ENCODE measurements at places on chromosomes 7 and 10.

DNA sequence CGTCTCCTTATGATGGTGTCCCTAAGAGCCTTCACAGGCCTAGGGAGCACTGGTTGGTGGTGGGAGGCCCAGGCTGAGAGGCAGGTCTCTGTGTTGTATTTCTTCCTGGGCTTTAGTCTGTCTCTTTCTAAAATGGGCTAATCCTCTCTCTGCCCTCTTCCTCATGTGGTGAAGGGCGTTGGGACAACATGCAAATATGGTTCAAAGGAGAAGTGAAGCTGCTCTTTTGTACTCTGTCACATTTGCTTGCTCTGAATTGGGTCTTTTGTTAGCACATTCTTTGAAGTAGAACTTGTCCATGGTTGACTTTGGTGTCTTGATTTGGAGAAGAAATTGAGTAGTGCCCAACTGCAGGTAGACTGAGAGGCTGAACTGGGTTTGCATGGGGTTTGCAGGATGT, 814 bp downstream of the HK1 start:
- DNase-seq: no peak

- DNase-seq: no peak
Measured at GRCh38 chr7:53600296-53600695, 564.9 kb downstream of the POM121L12 start.

DNA sequence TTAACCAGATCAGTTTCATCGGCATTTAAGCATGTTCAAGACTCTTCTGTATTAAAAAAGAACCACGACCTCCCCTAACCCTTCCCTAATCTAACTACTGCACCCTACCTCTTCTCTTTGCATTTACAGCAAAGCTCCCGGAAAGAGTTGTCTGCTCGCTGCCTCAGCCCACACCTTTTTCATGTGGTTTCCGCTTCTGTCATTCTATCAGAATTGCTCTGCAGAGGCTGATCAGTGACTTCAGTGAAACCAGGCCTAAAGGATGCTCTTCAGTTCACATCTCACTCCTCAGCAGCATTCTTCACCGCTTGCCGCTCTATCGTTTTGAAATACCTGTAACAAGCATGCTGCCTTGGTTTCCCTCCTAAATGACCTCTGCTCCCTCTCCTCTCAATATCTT, 160.9 kb downstream of the SDK1 start:
- no peak for DNase-seq

GRCh38 chr7:47542051-47542450, 39.9 kb downstream of the TNS3 start:
- DNase-seq: no peak

DNA sequence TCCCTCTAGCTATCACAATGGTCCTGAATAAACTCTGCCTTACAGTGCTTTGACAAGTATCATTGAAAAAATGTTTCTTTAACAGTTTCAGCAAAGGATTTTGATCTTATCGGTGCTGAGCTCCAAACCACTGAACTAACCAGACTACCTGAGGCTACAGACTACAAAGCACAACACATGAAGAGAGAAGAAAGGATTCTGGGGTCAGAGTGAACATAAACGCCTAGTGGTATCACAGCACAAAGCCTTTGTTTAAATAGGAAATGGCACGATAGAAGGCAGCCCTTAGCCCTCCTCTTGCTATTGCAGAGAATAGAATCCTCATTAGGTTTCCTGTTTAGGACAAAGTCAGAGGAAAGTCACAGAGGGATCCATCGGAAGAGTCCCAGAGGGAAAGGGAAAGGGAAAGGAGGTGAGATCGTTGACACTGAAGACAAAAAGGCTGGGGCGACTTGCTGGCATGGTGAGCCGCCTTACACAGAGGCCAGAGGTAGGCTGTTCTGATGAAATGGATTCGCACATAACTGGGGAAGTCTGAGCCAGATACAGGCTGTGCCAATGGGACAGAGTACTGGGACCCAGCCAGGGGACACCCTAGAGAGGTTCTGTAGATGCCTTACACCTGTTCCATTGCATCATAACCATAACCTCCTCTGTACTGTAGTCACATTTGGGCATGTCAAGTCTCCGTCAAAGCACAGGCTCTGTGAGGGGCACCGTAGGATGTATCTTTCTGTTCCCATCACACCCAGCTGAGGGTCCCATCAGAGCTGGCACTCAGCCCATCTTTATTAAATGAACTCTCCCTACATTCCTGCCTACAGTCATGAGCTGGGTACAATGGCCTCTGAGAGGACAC, 71.5 kb downstream of the XPNPEP1 start:
- DNase-seq: no peak

DNA sequence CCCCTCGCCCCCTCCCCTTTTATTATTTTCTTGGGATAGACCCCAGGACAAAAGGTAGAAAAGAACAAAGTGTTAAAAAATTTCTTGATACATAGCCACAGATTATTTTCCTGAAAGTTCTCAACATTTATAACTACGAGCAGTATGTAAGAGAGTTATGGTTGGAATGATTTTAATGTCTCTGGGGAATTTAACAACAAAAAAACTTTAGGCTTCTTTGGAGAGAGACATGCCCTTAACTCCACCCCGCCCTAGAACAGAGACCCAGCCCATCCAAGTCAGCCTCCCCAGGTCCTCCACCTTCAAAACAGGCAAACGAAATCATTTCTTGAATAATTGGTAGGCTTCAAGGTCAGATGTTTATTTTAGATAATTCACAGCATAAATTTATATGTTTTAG, 97.1 kb downstream of the TCF7L2 start:
- DNase-seq: no peak

- no peak for DNase-seq
Measured at GRCh38 chr7:46606761-46607160, 685.7 kb upstream of the IGFBP3 start.

DNA sequence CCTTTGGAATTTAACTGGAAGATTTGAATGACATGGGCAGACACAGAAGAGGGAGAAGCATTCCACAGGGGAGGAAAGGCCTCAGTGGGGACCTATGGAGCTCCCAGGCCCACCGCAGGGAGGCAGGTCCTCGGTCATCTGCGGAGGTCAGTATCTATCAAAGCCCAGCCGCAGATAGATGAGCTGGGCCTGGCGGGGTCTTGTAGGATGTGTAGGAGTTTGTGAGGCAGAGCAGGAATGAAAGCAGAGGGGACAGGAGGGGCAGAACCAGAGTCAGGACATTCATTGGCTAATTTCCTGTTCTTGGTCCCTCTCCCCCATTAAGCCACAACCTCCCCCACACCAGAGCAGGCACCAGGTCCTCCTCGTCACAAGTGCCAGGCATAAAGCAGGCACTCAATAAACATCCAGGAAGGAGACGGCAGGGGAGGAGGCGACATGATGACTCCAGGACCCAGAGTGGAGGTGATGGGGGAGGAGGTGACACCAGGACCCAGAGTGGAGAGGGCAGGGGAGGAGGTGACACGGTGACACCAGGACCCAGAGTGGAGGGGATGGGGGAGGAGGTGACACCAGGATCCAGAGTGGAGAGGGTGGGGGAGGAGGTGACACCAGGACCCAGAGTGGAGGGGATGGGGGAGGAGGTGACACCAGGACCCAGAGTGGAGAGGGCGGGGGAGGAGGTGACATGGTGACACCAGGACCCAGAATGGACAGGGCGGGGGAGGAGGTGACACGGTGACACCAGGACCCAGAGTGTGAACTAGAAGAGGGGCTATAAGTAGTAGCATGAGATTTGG, 83.7 kb upstream of the PDGFA start:
- DNase-seq: no peak

DNA sequence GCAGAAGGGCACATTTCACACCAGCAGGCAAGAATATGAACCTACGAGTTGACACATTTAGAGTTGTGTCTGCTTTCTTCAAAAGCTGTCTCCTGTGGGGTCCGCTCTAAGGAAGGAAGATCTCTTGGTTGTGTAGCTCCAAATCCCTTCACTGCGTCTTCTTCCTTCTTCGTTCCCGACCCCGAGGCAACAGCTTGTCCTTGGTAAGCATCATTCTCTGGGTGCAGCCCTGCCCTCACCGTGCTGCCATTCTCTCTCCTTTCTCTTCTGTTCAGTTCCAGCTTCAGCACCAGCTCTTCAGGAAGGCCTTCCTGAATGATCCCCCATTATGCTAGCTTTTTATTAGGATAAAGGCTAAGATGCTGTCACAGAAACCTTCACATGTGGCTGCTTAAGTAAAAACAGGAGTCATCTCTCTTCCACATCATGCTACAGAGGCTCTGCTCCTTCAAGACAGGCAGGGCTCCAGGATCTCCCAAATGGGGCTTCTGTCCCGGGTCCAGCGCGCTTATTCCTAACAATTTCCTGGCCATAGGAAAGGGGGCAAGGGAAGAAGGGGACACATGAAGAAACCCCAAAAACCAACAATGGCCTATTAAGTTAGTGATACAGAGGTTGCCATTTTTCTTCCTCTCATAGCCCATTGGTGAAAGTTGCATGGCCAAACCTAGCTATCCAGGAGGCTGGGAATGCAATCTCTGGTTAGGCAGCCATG, 52.2 kb upstream of the SHH start:
- DNase-seq: no peak

- no peak for DNase-seq
Measured at GRCh38 chr7:81211204-81211933, 292.5 kb upstream of the SEMA3C start.

GRCh38 chr10:33421789-33422462, 87.5 kb upstream of the NRP1 start:
- no peak for DNase-seq

DNA sequence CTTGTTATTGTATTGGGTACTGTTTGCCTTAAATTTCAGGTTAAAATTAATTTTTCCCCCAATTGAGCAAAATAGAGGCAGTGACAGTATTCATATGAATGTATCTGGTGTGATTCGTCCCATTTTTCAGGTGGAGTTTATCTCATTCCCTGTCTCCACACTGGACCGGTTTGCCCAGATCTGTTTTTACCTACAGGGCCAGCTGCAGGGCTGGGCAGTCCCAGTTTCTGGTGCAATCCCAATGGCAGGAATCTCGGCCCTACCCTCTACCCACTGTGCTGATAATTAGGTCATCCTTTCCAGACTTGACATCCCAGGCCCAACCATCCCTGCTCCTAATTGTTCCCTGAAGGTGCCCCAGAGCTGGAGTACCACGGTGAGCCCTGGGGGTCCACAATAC, 49.8 kb upstream of the NFE2L3 start:
- DNase-seq: no peak

DNA sequence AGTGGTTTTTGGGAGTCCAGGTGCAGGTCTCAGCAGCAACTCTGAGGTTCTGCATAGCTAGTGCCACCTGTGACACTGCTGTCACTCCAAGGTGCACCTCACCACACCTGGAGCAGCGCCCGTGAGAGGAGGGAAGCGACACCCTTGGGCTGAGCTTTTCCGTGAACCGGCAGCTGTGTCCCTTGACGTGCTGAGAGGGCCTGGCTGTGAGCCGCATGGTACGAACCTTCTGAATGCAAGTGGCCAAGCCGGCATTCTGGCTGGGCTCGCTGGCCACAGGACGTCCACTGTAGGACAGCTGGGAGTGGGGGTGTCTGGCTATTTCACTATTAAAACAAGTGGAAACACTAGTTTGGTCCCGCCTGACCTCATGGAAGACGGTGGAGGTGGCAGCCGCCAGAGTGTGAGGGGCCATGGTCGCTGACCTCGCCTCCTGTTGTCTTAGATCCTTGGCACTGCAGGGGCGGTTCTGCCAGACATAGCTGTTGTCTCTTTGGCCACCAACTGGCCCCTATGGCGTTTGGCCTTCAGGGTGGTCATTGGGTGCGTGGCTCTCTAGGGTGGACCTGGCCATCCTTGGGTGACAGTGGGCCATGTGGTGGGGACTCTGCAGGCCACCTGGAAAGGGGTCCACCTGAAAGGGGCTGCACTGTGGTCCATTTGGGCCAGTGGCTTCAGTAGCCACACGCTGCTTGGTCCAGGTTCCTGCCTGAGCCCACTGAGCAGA, 12.9 kb downstream of the INPP5A start:
- no peak for DNase-seq

DNA sequence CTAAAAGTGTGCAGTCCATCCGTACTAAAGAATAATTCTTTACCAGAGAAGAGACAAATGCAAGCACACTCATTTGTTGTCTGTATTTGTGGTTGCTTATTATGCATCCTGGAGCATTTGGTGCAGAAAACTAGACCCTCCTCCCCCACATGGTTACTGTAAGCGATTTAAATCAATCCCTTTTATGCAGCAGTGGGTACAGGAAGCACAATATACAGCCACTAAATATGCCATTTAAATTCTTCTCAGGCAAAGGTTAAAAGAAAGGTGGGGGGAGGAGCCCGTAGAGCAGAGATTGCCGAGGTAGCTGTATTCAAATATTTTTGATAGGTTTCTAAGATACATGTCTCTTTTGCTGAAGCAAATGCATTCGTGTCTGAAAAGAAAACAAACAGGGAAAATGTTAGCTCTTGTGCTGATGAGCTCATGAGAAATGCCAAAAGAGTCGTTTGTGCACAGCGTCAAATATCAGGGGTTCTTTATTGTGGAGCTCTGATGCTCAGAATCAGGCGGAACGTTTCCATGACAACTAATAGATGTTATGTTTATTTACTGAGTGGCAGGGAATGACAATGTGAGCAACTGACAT, 131.3 kb upstream of the NPVF start:
- DNase-seq: peak; percentile 89

DNA sequence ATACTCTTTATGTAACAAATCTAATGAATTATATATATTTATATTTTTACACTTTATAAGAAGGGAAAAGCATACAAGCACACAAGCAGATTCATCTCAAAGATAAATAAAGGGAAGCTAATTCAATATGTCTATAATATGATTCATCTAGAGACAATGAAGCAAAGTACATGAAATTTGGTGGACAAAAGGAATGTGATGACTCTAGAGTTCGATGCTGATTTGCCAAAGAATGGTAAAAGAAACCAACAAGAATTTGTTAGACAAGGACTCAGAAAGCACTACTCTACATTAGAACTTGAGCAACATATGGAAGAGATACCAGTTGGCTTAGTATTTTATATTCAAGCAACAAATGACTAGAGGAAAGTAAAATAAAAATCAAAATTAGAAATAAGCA, 536.5 kb upstream of the TEX47 start:
- no peak for DNase-seq

DNA sequence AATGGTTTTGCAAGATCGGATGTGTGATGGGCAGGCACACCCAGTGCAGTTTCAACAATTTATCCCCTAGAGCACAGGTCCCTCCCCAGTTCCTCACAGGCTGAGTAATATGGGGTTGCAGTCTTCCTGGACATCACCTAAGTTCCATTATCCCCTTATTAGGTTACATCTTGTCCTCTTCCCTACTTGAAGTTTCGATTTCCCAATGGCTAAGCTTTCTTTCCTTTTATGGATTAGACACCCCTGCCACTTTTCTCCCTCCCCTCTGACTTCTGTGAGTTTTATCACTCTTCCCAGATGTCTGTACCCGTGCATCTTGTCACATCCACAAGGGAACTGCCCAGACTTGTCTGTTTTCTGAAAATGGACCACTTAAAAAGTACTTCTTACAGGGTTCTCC, 2.4 kb upstream of the NIPSNAP2 start:
- DNase-seq: no peak

GRCh38 chr10:71790749-71791440, 17.6 kb upstream of the VSIR start:
- DNase-seq: no peak

All from COR-L47 (cell line).